Stomach (tissue), 19 donors: ENCODE measurements at places on chromosomes 6 and 20. TPM values are rescaled to one million over a fixed set of nuclear protein-coding genes. Genes with fewer than 3 reads are reported as not detected.

SIRPD gene
- not detected for total RNA-seq

FNDC11 gene
- not detected for total RNA-seq

SLC17A4 gene
- total RNA-seq, result not detected

BTN3A1 gene
- total RNA-seq, result 21.8 TPM

NHSL1 gene
- total RNA-seq, result 36.2 TPM

GRCh38 chr20:4060064-4060795, 44.9 kb upstream of the RNF24 start:
- no peaks in the 10 kb centered on the region for H3K36me3 ChIP-seq
- H3K4me1 ChIP-seq, result peaks cover 32% of the 10 kb centered on the region
- peak; percentile 91 for DNase-seq
- no peak overlapping the region for H3K4me3 ChIP-seq
- H3K27me3 ChIP-seq, result no peaks in the 10 kb centered on the region

DNA sequence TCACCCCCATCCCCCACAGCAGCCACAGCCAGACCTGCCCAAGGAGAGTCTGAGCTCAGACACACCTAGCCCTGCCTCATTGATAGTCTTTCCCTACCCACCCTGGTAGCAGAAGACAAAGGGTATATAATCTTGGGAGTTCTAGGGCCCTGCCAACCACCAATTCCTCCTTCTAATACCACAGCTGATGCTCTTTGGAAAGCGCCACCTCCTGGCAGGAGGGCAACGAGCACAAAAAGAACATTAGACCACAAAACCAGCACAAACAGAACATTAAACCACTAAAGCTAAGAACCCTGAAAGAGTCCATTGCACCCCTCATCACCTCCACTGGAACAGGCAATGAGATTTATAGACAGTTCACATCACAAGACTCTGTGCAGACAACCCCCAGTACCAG, 195.8 kb upstream of the FUT9 start:
- H3K27me3 ChIP-seq, result no peaks in the 10 kb centered on the region
- no peak overlapping the region for H3K27ac ChIP-seq
- no peak overlapping the region for H3K4me3 ChIP-seq
- H3K4me1 ChIP-seq, result no peaks in the 10 kb centered on the region

GRCh38 chr6:74277777-74278186, 581.8 kb downstream of the CD109 start:
- no peaks in the 10 kb centered on the region for H3K36me3 ChIP-seq
- DNase-seq, result no peak
- H3K27ac ChIP-seq, result no peak overlapping the region
- no peaks in the 10 kb centered on the region for H3K4me1 ChIP-seq

GRCh38 chr6:40881501-40881900, 157.5 kb downstream of the UNC5CL start:
- no peak for DNase-seq
- H3K36me3 ChIP-seq, result no peaks in the 10 kb centered on the region
- H3K27ac ChIP-seq, result no peak overlapping the region
- H3K27me3 ChIP-seq, result no peaks in the 10 kb centered on the region

DNA sequence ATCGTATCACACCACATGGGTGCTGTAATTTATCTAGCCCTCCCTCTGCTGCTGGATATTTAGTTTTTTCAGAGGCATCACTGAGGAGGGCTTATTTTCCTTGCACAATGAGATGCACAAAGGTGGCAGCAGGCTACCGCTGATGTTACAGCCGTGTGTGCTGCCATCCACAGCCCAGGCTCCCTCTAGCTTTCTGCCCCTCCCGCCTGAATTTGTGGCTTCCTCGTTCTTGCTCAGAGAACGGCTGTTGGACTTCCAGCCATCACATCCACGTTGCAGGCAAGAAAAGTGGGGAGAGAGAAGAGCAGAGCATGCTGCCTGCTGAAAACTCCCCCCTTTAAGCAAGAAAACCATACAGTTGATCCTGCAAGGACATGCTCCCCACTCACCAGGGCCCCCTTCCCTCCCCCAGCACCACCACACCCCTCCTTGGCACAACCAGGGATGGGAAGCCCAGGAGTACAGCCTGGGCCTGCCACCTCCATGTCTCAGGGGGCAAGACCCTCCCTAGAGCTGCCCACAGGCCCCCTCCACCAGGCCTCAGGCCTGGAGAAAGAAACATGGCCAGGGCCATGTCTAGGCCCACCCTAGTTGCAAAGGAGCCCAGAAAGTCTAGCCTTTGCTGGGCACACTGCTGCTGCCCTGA, 102.6 kb downstream of the MRPL14 start:
- peaks cover 26% of the 10 kb centered on the region for H3K4me1 ChIP-seq
- no peaks in the 10 kb centered on the region for H3K36me3 ChIP-seq
- no peak overlapping the region for H3K27ac ChIP-seq
- H3K4me3 ChIP-seq, result no peak overlapping the region
- no peak for DNase-seq

DNA sequence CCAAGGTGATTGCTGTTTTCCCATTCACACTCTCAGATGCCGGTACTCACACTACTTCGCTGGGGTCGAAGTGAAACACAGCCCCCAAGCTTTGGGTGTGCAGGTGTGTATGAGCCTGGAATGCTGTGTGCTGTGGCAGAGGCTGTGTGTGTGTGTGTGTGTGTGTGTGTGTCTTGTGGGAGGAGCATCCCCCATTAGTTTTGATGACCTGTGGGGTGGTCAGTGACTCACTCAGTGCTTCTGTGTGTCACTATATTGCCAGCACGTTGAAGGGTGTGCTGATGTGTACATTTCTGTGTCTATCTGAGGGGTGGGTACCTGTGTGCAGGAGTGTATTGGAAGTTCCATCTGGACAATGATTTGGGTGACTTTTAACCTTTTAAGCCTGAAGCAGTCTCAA, 5.0 kb upstream of the SLC12A5 start:
- no peak overlapping the region for H3K4me3 ChIP-seq
- peaks cover 19% of the 10 kb centered on the region for H3K27me3 ChIP-seq
- no peaks in the 10 kb centered on the region for H3K36me3 ChIP-seq
- DNase-seq, result no peak
- H3K4me1 ChIP-seq, result peaks cover 21% of the 10 kb centered on the region

- DNase-seq, result no peak
- no peaks in the 10 kb centered on the region for H3K27me3 ChIP-seq
- H3K27ac ChIP-seq, result no peak overlapping the region
- H3K4me1 ChIP-seq, result no peaks in the 10 kb centered on the region
- no peaks in the 10 kb centered on the region for H3K36me3 ChIP-seq
- no peak overlapping the region for H3K4me3 ChIP-seq
Measured at GRCh38 chr6:6870921-6871320, 236.8 kb upstream of the RREB1 start.

DNA sequence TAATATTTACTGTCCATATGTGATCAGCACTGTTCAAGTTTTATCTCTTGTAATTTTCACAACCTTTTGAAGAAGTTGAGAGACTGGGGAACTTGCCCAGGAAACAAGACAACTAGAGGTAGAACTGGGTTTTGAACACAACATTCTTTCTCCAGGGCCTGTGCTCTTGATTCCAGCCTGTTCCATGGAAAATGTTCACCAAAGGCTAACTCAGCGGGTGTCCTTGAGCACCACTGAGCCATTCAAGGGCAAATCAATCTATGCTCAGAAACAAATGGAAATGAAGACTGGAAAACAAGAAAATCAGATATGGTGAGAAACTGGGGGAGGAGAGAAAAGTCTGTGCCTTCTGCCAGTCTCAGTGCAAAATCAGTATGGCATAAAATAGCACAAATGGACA, 682.2 kb upstream of the AGPAT4 start:
- H3K4me3 ChIP-seq, result no peak overlapping the region
- no peak for DNase-seq
- no peaks in the 10 kb centered on the region for H3K36me3 ChIP-seq
- H3K27ac ChIP-seq, result no peak overlapping the region
- no peaks in the 10 kb centered on the region for H3K27me3 ChIP-seq
